ENCODE measurements at places on chromosomes 3 and 15. TPM values are rescaled to one million over a fixed set of nuclear protein-coding genes. Genes with fewer than 3 reads are reported as not detected.

Gene RTP3
- total RNA-seq: not detected

Gene B3GALNT1
- total RNA-seq: 3.4 TPM

Gene CERS3
- total RNA-seq: not detected

DNA sequence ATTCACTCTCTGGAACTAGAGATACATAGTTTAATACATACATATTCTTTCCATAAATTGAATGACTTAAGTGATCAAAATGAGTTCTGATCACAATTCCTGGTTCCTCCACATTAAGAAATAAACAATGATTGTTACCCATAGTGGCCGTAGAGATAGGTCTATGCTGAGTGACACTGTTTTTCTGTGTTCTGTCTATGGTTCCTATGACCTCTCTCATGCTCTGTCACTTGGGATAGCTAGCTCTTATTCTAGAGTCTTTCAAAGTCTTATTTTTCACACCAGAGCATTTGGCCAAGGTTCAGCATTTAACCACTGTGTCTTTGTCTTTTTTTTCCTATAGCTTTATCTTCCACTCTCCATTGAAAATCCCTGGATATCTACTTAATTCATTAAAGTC, 132.4 kb downstream of the GOLGA6L6 start:
- DNase-seq: no peak
- no peaks in the 10 kb centered on the region for H3K27me3 ChIP-seq
- no peak overlapping the region for H3K4me3 ChIP-seq
- no peak overlapping the region for H3K27ac ChIP-seq
- 0 out of 2 replicates have a peak, but pooled peaks cover 1% of the 10 kb centered on the region for H3K36me3 ChIP-seq
- no peaks in the 10 kb centered on the region for H3K4me1 ChIP-seq

GRCh38 chr3:134459562-134459961, 26.2 kb downstream of the ANAPC13 start:
- H3K27me3 ChIP-seq: peaks cover 10% of the 10 kb centered on the region
- H3K27ac ChIP-seq: peak overlapping the region; percentile 53
- no peaks in the 10 kb centered on the region for H3K36me3 ChIP-seq
- no peak for DNase-seq
- peaks cover 65% of the 10 kb centered on the region for H3K4me1 ChIP-seq
- no peak overlapping the region for H3K4me3 ChIP-seq

DNA sequence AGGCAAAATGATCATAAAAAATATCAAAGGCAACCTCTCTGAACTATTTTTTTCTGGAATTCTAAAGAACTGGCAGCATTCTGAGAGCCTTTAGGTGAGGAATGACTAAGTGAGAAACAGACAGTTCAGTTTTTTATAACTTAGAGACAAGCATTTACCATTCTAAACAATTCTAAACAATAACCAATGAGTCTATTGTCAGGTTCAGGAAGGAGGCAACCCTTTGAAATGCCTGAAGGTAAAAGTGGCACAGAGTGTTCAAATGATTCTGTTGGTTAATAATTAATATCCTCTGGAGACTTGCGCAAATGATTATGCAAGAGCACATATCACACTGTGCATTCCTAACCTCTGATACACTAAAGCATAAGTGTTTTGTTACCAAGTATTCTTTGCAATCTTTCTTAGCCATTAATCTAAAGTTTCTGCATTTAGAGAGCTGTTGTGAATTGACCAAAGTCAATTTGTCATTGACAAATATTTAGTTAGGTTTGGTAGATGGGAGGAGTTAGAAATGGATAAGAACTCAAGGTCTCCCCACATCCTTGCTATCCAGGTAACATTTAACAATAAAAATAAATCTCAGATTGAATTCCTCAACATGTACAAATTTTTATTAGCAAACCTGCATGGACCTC, 9.2 kb upstream of the TGFBR2 start:
- peak; percentile 67 for DNase-seq
- H3K4me1 ChIP-seq: peaks cover 34% of the 10 kb centered on the region
- H3K27me3 ChIP-seq: no peaks in the 10 kb centered on the region
- 0 out of 2 replicates have a peak, but pooled peaks cover 7% of the 10 kb centered on the region for H3K36me3 ChIP-seq
- H3K27ac ChIP-seq: peak overlapping the region; percentile 59

GRCh38 chr3:149560617-149561016, 86.1 kb downstream of the TM4SF4 start:
- no peaks in the 10 kb centered on the region for H3K27me3 ChIP-seq
- H3K36me3 ChIP-seq: peaks cover 17% of the 10 kb centered on the region
- DNase-seq: no peak
- H3K27ac ChIP-seq: no peak overlapping the region

- H3K36me3 ChIP-seq: peaks cover 7% of the 10 kb centered on the region
- no peak overlapping the region for H3K27ac ChIP-seq
- no peak for DNase-seq
- no peak overlapping the region for H3K4me3 ChIP-seq
These were observed 24.1 kb upstream of the NEDD4 start for GRCh38 chr15:56017511-56017910.

DNA sequence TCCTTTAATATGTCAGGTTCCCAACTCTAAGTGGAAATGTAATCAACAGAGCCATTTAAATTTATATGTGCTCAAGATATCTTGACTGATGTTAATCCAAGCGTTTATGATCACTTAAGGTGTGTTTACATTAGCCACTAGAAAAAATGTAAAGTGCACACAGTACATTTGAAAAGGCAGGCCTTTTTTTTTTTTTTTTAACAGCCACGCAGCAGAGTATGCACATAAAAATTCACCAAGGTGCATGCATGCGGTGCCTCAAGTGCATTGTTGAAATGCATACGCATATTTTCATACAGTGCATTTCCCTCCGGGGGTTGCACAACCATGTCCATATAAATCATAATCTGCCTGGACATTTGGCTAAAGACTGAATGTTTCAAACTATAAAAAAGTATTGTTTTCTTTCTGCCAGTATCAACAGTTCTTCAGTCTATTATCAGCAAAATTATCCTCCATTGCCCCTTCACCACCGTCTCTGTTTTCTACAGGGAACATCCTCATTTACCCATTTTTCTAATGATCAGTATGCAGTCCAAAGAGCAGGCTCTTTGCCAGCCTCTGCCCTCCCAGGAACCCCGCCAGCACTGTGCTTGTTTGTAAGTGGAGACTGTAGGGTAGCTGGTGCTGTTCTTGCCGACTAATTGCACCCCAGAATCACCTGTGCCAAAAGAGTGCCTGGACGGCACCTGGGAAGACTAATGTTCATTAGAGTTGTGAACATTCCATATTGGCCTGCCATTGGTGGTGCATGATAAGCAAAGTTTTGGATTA, 611.2 kb upstream of the CFAP20DC start:
- H3K4me3 ChIP-seq: no peak overlapping the region
- no peak overlapping the region for H3K27ac ChIP-seq
- no peaks in the 10 kb centered on the region for H3K36me3 ChIP-seq
- H3K27me3 ChIP-seq: no peaks in the 10 kb centered on the region

DNA sequence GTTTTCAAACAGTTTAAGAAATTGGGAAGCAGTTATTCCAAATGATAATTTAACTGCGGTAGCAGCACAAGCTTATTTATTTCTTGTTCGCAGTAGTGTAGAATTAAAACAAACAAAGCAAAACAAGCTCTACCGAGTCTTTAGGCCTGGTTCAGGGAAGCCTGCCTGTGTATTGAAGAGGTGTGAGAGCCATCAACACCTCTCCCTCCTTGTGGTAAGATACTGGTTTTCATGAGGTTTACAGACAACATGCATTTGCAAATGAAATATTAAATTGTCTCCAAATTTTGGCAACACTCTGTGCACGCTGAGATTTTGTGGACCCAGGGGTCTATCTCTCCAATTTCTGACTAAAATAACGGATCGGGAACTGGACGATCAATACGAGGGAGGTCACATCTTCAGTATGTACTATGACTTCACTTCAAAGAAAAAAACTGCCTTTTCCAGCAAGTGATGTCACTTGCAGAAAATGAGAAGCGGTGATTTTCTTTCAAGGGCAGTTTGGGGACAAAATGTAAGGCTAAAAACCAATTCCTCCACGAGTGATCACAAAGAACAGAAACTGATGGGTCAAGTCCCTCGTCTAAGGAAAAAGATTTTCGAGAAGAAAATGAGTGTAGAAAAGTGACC, 721 bp downstream of the ATR start:
- peaks cover 47% of the 10 kb centered on the region for H3K4me1 ChIP-seq
- H3K27ac ChIP-seq: peak overlapping the region; percentile 98
- H3K4me3 ChIP-seq: peak overlapping the region; percentile 99
- H3K36me3 ChIP-seq: peaks cover 6% of the 10 kb centered on the region

DNA sequence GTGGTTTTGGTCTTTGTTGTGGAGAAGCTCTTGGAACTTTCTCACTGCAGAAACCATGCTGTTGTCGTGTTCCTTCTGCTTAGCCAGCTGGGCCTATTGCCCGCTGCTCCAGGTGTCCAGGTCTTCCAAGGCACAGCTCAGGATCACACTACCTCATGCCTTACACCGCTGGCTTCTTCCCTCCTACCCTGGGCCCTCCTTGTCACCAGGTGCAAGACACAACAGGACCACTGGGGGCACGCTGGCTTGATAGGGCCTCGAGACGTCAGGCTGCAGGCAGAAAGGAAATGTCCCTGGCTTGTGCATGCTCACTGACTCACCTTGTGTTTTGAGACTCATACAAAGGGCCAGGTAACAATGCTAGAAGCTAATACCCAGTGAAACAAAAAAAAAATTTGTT, 32.3 kb downstream of the PAQR9 start:
- no peak overlapping the region for H3K27ac ChIP-seq
- H3K4me3 ChIP-seq: no peak overlapping the region
- H3K27me3 ChIP-seq: peaks cover 26% of the 10 kb centered on the region
- no peaks in the 10 kb centered on the region for H3K4me1 ChIP-seq

DNA sequence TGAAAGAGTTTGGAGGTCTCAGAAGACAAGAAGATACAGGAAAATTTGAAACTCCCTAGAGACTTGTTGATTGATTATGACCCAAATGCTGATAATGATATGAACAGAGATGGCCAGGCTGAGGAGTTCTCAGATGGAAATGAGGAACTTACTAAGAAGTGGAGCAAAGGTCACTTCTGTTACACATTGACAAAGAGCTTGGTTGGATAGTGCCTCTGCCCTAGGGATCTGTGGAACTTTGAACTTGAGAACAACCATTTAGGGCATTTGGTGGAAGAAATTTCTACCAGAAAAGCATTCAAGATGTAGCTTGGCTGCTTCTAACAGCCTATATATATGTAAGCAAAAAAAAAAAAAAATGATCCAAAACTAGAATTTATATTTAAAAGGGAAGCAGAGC, 48.9 kb upstream of the NAALADL2 start:
- no peak for DNase-seq
- H3K27ac ChIP-seq: no peak overlapping the region
- H3K36me3 ChIP-seq: peaks cover 8% of the 10 kb centered on the region
- H3K4me3 ChIP-seq: no peak overlapping the region

DNA sequence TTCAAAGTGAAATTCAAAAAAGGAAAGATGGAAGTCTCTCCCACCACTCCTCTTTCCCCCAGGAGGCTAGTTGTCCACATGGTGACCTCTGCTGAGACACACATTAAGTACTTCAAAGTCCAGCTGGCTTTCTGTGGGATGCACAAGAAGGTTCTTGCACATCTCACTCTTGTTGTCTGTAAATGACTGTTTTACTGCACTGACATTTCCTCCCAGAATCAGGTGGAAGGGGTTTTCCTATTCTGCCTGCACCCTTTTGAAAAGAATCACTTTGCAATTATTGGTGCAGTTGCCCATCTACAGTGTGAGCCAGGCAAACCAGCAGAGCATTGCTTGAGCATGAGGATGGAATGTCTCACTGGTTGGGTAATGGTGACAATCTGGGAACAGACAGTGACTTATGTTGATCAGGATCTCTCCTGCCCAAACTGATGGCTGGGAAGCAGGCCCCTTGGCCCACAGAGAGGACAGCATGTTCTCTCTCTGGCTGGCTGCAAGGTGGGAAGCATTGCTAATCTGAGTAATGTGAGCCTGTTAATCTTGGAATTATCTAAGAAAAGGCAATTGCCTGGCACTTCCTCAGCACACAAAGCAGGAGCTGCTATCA, 347.7 kb upstream of the SATB1 start:
- no peaks in the 10 kb centered on the region for H3K4me1 ChIP-seq
- no peaks in the 10 kb centered on the region for H3K36me3 ChIP-seq
- no peak overlapping the region for H3K27ac ChIP-seq
- H3K27me3 ChIP-seq: no peaks in the 10 kb centered on the region
- DNase-seq: no peak

GRCh38 chr15:100201376-100202280, 140.1 kb downstream of the ADAMTS17 start:
- H3K36me3 ChIP-seq: peaks cover 3% of the 10 kb centered on the region
- H3K4me1 ChIP-seq: no peaks in the 10 kb centered on the region
- no peaks in the 10 kb centered on the region for H3K27me3 ChIP-seq
- H3K27ac ChIP-seq: no peak overlapping the region
- DNase-seq: no peak
